ENCODE measurements at places on chromosomes 13 and 19.

DNA sequence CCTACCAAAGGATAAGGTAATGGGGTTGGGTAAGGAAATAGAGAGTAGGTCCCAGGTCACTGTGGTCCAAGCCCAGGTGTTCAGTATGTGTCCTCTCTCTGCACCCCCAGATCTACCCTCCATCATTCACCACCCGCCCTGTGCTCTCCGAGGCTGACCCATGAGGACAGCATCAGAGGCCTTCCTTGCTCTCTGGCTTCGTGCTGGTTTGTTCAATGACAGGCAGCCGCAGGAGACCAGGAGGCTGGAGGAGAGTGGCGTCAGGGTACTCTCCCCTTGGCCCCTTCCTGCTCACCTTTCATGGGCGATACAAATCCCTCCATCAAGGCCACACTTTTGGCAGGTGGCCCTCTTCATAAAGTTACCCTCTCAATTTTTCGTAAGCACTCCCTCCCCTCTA lies 1.7 kb downstream of the TUBA3C start:
- no peak for DNase-seq

GRCh38 chr19:29454109-29454508 lies 71.7 kb upstream of the VSTM2B start:
- DNase-seq: no peak

DNA sequence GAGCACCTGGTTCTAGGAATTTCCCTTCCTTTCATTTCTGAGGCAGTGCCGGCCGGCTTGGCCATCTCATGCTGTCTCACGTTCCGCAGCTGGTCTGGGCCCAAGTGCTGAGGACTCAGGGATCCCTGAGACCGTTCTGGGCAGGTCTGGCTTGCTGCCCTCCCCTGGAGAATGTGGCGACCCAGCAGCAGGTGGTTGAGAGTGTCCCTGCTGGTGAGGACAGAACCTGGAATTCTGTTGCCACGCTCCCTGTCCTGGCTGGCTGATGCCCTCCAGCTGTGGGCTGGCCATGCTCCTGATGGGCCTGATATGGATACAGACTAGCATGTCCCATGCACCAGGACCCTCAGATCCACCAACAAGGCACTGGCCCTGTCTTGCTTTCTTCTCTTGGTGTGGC lies 114.0 kb upstream of the C1QTNF9B start:
- DNase-seq: no peak

GRCh38 chr13:73451221-73452029 lies 392.6 kb downstream of the KLF5 start:
- DNase-seq: no peak

DNA sequence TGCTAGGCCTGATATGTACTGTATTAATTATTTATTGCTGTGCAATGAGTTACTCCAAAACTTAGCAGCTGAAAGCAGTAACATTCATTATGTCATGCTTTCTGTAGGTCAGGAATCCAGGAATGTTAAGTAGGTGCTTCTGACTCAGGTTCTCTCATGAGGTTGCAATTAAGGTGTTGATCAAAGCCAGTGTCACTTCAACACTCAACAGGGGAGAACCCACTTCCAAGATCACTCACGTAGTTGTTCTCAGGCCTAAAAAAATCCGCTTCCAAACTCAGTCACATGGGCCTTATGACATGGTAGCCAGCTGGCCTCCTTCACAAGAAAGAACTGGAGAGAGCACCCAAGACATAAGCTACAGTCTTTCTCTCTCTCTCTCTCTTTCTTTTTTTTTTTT lies 211.1 kb upstream of the NBEA start:
- no peak for DNase-seq

- DNase-seq: no peak
Measured at GRCh38 chr19:22595918-22596341, 38.2 kb upstream of the ZNF492 start.

DNA sequence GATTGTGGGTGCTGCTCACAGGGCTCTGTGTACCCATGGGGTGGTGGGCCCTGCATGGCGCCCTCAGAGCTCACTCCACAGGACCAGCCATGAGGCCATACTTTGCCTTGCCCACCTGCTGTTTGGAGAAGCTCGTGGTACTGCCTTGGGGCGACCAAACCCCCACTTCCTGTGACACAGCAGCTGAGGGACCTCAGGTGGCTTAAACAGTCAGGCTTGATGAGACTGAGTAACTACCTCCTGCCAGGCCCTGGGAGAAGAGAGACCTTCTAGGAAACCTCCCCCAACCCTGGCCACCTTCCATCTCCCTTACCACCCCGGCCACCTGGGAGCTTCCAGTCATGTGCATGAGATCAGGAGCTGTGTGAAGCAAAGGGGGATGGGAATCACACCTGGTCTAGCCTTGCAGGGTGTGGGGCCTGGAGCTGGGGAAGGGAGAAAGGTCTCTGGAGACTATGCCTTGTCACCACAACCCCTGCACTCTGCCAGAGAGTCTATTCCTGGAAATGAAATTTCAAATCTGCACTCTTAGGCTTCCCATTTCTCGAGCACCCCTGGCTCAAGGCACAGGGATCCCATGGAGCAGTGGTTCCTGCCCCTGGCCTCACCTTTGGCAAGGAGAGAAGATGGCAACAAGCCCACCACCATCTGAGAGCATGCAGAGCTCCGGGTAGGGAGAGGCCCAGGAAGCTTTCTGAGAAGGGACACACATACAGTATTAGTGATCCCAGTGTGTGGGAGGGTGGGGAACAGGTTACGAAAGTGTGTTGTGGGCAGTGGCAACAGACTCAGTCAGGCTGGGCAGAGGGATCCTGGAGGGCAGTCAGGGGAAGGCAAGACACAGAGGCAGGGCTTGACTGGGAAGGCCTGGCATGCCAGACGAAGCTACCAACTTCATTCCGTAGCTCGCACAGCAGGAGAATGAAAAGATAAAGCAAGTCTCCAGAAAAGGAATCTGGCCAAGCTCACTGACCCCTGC lies 125.0 kb downstream of the URI1 start:
- DNase-seq: no peak

DNA sequence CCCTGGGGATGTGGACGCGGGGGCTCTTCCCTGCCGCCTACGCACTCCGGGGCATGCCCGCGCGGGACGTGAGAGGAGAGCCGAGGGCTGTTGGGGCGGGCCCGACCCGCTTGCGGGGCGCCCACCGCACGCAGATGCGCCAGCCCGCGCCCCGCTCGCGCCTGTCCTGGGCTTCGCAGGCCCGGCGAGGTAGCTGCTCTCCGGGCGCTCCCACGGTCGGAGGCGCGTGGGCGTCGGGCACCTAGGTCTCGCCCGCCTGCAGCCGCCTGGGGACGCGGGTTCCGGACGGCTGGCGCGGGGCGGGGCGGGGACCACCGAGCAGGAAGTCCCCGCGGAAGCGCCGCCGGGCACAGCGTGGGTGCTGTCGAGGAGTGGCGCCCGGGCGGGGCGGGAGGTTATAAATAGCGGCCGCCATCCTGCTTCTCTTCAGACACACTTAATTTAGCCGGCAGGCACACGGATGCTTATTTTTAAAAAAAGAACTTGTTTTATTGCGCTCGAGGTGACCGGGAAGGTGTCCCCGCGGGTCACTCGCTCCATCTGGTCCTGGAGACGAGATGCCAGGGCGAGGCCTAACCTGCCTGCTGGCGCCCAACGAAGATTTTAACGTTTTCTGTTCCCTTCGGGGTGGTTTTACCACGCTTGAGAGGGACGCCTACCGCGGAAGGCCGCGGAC lies 561 bp upstream of the GJA3 start:
- DNase-seq: peak; percentile 52

DNA sequence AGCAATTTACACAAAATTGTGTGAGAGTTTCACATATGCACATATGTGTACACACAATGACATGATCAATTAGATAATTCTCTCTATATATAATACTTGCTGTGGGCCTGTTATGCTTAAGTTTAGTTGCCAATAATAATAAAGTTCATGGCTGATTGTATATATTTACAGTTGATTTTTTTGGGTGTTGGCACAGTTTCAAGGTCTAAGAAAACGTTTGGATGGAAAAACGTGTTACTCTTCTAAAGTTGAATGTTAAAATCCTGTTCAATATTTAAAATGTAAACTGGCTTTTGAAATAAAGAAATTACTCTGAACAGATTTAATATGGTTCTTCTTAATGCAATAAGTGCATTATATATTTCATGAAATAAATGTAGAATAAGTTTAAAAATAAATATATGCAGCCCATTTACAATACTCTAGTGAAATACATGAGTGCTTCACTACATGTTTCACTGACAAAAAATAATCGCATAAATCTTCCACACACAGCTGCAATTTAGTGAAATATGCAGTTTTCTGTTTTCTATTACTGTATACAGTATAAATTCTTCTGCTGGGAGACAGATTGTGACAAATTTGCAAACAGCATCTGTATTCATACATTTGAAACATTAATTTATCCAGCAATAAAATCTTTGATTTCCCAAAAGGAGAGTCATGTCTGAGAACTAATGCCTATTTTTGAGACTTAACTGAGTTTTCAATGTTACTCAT lies 586.9 kb upstream of the KLHL1 start:
- no peak for DNase-seq

- no peak for DNase-seq
Measured at GRCh38 chr13:47897411-47898050, 103.5 kb downstream of the SUCLA2 start.

DNA sequence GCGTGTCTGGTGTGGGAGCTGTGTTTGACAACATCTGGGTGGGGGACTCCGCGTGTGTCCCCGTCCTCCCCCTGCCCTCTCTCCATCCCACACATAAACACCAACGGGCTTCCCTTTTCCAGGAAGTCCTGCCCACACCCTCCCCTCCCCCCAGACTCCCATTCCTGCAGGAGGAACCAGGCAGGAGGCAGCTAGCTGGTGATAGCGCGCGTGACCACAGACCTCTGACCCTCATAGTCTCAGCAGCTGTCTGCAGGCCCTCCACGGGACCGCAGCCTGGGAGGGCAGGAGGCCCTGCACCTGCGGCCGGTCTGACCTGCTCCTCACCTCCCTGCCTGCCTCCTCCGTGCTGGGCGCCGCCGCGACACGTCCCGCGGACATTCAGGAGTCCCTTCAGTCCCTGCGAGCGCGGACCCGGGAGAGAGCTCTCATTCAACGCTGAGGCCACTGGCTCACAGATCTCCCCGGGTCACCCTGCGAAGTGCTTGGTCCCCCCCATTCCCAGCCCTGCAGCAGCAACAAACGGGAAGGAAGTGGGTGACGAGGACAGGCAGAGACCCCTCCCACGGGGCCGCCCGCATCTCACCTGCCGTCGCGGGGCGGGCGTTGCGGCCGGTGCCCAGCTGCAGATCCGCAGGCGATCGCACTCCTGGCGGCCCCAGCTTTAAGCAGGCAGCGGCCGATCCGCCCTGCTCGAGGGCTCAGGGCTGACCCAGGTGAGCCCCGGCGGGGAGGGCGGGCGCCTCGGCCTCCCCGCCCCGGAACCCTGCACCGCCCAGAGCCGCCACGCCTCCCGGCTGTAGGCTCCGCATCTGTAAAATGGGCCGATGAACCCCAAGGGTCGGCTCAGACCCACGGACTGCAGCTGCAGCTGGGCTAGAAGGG lies 1.1 kb upstream of the ACP5 start:
- peak; percentile 37 for DNase-seq

DNA sequence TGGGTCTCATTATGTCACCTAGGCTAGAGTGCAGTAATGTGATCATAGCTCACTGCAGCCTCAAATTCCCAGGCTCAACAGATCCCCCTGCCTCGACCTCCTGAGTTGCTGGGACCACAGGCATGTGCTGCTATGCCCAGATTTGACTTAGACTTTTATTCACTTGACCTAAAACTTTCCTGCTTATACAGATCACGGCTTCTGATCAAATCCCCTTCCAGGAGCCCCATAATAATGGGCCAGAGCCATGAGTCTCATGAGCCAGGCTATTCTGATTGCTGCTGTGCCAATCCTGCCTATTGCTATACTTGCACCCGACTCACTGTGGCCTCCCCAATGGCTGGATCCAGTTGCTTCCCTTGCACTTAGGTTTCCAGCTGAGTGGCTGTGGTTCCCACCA lies 42.0 kb downstream of the C1QTNF9 start:
- no peak for DNase-seq

- DNase-seq: peak; percentile 48
Measured at GRCh38 chr13:104984296-104984818, 1551.1 kb downstream of the EFNB2 start.

All from activated CD4-positive, alpha-beta T cell treated with anti-CD3 and anti-CD28 coated beads, Interleukin-2, amount 10 ng/mL, durations not matched to agents 7 days and 5 days (primary cell).